ENCODE measurements at places on chromosomes 2 and 18.

DNA sequence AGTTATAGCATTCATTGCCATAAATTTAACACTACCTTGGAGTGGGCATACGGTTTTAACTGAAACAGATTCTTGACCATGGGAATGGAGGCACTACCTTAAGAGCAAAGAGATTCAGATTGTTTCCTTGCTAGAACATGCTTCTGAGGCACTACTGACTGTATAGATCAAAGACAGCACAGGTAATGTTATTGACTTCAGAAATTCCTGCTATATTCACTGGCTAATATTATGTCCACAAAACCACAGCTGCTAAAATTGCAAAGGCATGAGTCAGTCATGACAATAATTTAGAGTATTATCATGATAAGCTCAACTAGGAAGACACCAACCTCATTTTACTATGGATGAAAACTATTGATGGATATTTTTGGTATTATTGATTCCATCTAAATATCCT lies 39.4 kb downstream of the SLC8A1 start:
- DNase-seq = no peak

DNA sequence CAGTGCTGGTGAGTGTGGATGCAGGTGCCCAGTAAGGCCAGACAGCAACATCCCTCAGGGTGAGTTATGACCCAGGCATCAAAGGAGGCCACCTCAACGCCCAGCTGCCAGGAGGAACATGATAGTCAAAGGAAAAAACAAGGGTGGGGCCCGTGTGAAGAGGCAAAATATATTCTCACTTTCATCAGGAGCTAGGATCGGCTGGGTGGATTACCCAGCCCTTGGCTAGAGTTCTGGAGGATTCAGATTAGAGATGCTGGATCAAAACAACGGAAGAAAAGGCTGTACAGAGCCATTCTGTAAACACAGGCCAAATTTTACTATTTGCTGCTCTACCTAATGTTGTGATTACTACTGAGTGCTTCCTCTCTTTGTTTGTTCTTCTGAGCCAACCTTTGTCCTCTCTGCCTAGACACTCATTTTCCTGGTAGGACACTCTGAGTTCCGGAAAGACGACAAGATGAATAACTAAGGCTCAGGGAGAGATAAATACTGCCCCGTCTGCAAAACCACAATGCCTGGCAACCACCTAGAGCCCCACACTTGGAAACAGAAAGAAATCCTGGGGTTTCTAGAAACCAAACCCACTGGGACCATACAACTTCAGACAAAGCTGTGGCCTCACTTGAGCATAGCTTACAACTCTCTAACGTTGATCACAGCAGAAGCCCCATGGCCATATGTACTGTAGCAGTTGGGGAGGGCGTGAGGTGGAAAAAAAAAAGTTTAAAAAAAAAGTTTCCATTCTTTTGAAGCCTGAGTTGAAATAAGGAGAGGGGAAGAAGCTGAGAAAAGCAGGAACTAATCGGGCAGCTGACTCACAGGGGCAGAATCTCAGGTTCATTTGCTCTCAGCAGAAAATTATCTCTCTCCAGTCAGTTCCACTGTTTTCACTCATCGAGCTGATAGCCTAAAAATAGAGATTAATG lies 17.8 kb upstream of the PMAIP1 start:
- DNase-seq = no peak

- no peak for DNase-seq
Measured at GRCh38 chr2:60979231-60979630, 38.3 kb upstream of the PEX13 start.

DNA sequence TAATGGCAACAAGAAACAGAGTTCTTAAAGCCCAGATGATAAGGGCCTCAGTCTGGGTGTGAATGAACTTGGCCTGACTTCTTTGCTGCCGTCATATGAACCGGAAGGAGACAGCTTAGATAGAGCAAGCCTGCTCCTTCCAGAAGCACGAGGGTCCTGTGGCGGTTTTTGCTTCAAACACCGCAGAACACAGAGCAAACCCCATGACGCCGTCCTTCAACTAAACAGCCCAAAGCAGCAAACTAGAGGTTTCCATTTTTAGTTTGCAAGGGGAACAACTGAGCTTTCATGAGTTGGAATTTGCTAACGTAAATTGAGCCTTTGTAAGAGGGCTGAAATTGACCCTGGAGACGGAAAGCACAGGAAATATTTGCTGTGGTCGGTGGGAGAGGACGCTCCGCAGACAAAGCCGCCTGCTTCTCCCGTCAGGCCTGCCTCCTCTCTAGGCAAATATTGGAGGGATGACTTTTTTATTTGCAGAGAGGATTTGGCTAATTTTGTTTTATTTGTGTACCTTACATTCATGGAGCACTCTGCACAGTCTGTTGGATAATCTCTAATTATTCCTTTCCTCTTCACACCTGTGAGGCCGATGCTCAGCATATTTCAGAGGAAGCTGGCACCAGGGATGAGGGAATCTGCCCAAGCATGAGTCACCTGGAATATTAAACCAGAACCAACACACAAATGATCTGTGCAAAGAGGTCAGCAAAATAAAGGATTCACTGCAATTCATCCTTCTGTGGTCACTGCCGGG lies 134.0 kb upstream of the NCK2 start:
- DNase-seq = no peak

- no peak for DNase-seq
Measured at GRCh38 chr2:128341621-128342020, 23.0 kb upstream of the HS6ST1 start.

All from NK-92 treated with Interleukin-12 subunit alpha and Interleukin-12 subunit beta, amount 100 ng/mL, for 24 hours (cell line).